Activated T-helper 17 cell treated with anti-CD3 and anti-CD28 coated beads, Interleukin-2, amount 50 U/mL, for 72 hours (primary cell): ENCODE measurements at places on chromosomes 2 and 18. TPM values are rescaled to one million over a fixed set of nuclear protein-coding genes. Genes with fewer than 3 reads are reported as not detected.

The OST4 gene
- total RNA-seq, result 313 TPM

The CXCR1 gene
- not detected for total RNA-seq

The SCN3A gene
- total RNA-seq, result not detected

The CIDEA gene
- not detected for total RNA-seq

The GCG gene
- not detected for total RNA-seq

The TGFA gene
- total RNA-seq, result 0.69 TPM

The FOXD4L1 gene
- 0.11 TPM for total RNA-seq

The NYAP2 gene
- not detected for total RNA-seq

The MOCOS gene
- total RNA-seq, result 0.19 TPM

The HOXD13 gene
- total RNA-seq, result not detected

The SGPP2 gene
- 17.0 TPM for total RNA-seq

The ANKRD62 gene
- total RNA-seq, result not detected

The FRZB gene
- not detected for total RNA-seq
